AML-193 (cell line): ENCODE measurements at places on chromosomes 6 and 20.
A peak's percentile ranks its signal among the peaks of the same experiment; 100 is the strongest.

GRCh38 chr20:10670501-10671220 lies 3.1 kb downstream of the JAG1 start:
- no peak for DNase-seq

DNA sequence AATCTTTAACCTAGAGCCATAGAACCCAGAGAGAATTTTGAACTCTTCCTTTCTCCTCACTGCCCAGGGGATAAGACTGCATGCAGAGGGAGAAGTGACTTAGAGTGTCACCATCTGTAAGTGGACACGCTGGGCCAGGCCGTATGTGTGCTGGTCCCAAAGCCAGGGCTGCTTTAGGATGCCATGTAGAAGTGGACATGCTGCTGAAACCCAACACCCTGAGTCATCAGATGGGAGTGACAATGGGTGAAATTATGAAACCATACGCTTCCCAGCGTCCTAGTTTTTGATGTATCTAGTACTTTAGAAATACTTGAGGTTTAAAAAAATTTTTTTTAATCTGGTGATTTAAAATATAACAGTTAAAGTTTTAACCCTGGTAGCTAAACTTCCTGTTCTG lies 191.1 kb downstream of the FNDC1 start:
- no peak for DNase-seq

- peak; percentile 27 for DNase-seq
Measured at GRCh38 chr6:112296122-112296521, 41.8 kb upstream of the LAMA4 start.

- no peak for DNase-seq
Measured at GRCh38 chr20:45221076-45221475, at the start of gene SEMG2. Gene SEMG2, plus strand, starts transcription at chr20:45221373. Its CDS starts 17 bp downstream, at chr20:45221390.

DNA sequence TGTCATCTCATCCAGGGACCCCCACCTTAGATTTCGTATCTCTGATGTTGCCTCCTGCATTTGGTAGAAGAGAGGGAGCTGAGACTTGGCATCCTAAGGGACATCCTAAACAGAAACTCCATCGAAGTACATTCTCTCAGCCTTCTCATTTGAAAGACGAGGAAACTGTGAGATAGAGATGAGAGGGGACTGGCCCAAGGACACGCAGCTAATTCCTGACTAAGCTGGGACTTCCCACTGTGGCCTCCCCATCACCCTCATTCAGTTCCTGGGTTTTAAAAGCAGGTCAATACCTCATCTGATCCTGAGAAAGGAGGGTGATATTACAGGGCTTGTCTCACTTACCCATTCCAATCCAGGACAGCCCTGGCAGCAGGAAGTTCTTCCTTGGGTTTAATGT lies 855 bp upstream of the WFDC5 start:
- no peak for DNase-seq

DNA sequence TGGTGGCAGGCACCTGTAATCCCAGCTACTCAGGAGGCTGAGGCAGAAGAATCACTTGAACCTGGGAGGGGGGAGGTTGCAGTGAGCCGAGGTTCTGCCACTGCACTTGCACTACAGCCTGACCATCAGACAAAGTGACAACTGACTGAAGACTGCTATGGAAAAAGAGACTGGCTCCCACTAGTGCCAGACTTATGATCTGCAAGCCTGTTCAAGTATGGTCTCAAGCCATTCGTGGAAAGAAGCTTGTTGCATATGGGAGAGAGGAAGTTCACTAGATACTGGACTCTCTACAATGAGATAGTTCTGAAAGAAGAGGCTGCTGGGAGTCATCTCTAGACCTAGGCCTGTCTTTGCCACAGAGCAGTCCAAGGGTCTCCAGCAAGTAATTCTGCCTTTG lies 26.7 kb downstream of the MDN1 start:
- peak; percentile 82 for DNase-seq

- peak; percentile 88 for DNase-seq
Measured at GRCh38 chr6:16762550-16763477, 1.6 kb upstream of the ATXN1 start.

DNA sequence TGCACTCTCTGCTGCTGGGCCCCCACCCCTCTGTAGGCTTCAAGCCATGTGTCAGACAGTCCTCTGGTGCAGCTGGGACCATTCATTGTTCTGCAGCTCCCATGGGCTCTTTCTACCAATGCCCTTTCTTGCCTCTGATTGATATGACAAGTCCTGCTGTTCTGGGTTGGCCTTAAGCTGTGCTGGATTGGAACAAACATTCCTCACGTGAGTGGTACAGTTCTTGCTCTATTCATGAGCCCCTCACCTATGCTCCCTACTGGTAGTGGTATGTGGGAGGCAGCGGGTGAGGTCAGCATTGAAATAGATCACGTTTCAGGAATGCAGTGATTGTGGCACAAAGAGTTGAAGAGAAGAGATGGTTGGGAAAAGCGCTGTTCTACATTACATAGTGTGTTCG lies 48.8 kb upstream of the RALY start:
- DNase-seq: no peak

DNA sequence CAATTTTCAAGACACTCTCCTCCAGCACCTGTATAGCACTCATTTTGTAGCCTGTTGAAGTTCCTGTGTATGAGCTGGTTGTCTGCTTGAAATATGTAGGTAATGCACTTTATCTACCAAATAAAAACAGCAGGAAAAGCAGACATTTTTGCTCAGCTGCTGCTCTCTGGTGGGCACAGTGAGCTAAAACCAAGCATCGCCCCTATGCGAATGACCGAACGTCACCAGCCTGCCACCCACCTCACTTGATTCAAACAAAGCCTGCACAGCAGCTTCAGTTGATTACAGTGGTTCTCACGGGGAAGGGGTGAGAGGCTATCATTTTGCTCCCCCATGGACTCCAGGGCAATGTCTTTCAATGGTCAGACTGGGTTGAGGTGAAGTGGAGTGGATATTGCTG lies 185.7 kb downstream of the SASH1 start:
- DNase-seq: no peak
